ENCODE measurements at places on chromosomes 7 and 10. TPM values are rescaled to one million over a fixed set of nuclear protein-coding genes. Genes with fewer than 3 reads are reported as not detected.

- no peak for DNase-seq
- H3K4me1 ChIP-seq: peaks cover 3% of the 10 kb centered on the region
- no peak overlapping the region for H3K27ac ChIP-seq
- no peaks in the 10 kb centered on the region for H3K27me3 ChIP-seq
- no peak overlapping the region for H3K4me3 ChIP-seq
- no peaks in the 10 kb centered on the region for H3K36me3 ChIP-seq
Observed at GRCh38 chr7:80641548-80641947, 3.1 kb downstream of the CD36 start.

AMPH gene
- total RNA-seq: not detected

DNA sequence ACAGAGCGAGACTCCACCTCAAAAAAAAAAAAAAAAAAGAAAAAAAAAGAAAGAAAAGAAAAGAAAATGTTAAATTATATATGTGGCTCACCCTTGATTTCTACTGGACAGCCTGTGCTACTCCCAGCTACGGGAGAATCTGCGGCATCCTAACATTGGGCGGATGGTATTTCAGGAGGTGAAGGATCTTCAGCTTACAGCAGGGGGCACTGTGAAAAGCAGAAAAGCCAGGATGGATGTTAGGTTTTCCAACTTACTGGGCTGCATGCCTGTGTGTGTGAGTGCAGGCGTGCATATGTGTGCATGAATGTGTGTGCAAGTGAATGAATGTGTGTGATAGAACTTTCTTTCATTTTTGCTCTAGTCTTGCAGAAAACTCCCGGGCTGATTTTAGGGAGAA, 1066.5 kb downstream of the TYW1 start:
- no peak for DNase-seq
- H3K27ac ChIP-seq: no peak overlapping the region
- no peaks in the 10 kb centered on the region for H3K36me3 ChIP-seq
- H3K4me3 ChIP-seq: no peak overlapping the region

CALML3 gene
- not detected for total RNA-seq

NEUROD6 gene
- not detected for total RNA-seq

DNA sequence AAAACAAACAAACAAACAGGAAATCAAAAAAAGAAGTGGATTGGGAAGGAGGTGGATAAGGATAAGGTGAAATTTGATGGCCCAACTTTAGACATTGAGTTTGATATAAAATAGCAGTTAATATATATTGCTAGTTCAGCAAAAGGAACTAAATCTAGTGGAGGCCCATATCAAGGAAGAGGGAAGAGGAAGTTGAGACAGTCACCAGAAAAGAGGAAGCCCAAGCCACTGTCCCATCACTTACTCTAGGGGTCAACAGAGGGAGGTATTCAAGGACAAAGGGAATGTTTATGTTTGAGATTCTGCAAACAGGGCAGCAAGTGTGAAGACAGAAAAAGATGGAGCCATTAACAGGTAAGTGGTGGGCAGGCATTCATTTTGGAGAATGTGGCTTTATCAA, 3.7 kb downstream of the LAMTOR4 start:
- H3K27ac ChIP-seq: no peak overlapping the region
- H3K4me1 ChIP-seq: peaks cover 15% of the 10 kb centered on the region
- no peaks in the 10 kb centered on the region for H3K36me3 ChIP-seq
- no peak overlapping the region for H3K4me3 ChIP-seq
- no peaks in the 10 kb centered on the region for H3K27me3 ChIP-seq
- DNase-seq: no peak

DNA sequence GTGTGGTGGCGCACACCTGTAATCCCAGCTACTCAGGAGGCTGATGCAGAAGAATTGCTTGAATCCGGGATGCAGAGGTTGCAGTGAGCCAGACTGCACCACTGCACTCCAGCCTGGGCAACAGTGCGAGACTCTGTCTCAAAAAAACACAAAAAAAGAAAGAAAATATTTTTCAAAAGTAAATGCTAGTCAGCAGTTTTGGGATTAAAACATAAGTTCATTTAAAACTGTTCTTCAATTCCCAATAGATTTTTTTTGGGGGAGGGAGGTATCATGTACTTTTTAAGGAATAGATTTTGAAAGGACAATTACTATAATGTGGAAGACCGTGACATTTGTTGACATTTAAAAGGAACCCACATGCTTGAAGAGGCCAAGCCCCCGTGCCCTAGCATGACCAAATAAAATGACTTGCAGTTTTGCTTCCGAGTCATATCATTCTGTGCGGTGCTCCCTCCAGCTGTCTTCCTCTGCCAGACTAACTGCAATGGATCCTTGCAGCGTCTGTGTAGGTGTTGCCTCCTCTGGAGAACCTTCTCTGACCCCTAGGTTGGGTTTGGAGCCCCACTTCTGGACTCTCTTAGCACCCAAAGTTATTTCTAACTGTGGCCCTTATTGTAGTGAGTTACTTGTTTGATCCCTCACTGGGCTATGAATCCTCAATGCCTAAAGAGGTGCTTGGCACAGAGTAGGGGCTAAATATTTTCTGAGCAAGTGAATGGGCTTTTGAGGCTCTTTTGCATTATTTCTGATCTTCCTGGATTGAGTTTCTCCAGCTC, 17.4 kb upstream of the HPS1 start:
- no peak overlapping the region for H3K4me3 ChIP-seq
- H3K4me1 ChIP-seq: no peaks in the 10 kb centered on the region
- H3K27ac ChIP-seq: no peak overlapping the region
- DNase-seq: no peak
- no peaks in the 10 kb centered on the region for H3K36me3 ChIP-seq

- no peak overlapping the region for H3K4me3 ChIP-seq
- no peak for DNase-seq
- no peaks in the 10 kb centered on the region for H3K27me3 ChIP-seq
- H3K27ac ChIP-seq: no peak overlapping the region
Observed at GRCh38 chr7:144908324-144908723, 72.5 kb upstream of the TPK1 start.

Data from GM12878 (cell line).